Activated T-cell treated with anti-CD3 and anti-CD28 coated beads for 4 hours (primary cell): ENCODE measurements at places on chromosomes 6 and 20.

GRCh38 chr6:121571455-121571854 is 136.0 kb downstream of the GJA1 start:
- no peak for DNase-seq

DNA sequence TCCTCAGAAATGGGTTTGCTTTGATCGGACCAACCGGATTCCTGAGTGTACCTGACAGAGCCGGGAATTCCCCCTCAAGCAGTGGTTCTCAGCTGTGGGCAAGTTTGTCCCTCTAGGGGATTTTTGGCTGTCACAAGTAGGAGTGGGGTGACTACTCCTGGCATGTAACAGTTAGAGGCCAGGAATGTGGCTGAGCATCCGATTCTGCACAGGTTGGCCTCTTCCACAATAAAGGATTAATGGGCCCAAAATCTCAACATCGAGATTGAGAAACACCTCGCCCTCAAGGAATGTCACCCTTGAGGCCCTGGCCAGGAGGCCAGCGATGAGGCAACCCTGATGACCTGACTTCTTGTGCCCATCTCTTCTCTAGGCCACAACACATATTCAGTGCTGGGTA is 7.9 kb downstream of the AGPAT4 start:
- DNase-seq: no peak

DNA sequence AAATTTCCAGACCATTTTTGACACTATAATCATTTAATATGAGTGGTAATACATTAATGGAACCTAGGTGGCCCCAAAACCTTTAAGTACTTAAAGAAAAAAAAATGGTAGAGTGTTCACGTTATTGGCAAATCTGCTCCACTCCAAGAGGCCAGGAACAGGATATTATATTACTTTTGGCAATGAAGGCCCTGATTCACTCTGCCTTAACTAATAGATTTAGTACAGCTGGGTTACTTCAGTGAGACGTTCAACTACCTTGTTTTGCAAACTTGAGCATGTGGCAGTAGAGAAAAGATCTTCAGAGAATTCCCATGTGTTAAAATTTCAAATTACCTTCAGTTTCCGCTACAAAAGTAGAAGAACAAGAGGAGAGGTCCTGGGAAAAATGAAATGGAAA is 12.8 kb downstream of the ADNP start:
- DNase-seq: no peak

- no peak for DNase-seq
Observed at GRCh38 chr6:6843057-6843627, 254.6 kb downstream of the LY86 start.

GRCh38 chr20:46081074-46081473 is 8.7 kb downstream of the NCOA5 start:
- DNase-seq: no peak

DNA sequence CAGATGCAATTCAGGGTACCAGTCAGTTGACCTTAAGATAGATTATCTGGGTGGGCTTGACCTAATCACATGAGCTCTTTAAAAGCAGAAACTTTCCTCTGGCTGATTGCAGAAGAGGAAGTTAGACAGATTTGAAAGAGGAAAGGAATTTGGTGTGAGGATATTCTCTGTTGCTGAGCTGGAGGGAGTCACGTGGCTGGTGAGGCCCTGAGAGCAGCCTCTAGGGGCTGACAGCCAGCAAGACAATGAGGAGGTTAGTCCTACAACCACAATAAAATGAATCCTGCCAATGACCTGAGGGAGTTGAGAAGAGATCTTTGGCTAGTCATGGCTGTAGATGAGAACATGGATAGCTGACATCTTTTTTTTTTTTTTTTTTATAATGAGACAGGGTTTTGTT is 87.0 kb upstream of the B3GAT2 start:
- no peak for DNase-seq
